ENCODE measurements at places on chromosomes 4 and X.

- peak; percentile 63 for DNase-seq
These were observed 276.8 kb downstream of the ZNF674 start for GRCh38 chrX:46268412-46268811.

DNA sequence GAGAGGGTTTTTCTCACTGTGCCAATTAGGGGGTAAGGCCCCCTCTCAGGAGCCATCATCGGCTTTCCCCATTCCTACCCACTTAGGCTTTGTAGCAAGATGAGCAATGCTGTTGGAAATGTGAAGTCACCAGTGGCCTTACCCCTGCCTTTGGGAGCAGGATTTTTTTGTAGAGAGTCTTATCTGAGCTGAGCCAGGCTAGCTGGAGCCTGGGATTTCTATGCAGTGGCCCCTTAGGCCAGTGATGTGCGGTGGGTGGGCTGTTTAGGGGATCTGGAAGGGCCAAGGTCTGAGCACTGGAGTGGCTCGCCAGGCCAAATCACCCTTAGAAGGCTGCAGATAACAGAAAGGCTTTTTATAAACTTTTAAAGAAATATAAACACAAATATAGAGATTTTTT is 4.2 kb downstream of the CXorf65 start:
- DNase-seq, result no peak

GRCh38 chr4:148998719-148999118 is 556.5 kb upstream of the NR3C2 start:
- no peak for DNase-seq

GRCh38 chrX:76159453-76159852 is 13.4 kb upstream of the PBDC1 start:
- no peak for DNase-seq

GRCh38 chrX:39814391-39814790 is 283.4 kb downstream of the BCOR start:
- peak; percentile 36 for DNase-seq

DNA sequence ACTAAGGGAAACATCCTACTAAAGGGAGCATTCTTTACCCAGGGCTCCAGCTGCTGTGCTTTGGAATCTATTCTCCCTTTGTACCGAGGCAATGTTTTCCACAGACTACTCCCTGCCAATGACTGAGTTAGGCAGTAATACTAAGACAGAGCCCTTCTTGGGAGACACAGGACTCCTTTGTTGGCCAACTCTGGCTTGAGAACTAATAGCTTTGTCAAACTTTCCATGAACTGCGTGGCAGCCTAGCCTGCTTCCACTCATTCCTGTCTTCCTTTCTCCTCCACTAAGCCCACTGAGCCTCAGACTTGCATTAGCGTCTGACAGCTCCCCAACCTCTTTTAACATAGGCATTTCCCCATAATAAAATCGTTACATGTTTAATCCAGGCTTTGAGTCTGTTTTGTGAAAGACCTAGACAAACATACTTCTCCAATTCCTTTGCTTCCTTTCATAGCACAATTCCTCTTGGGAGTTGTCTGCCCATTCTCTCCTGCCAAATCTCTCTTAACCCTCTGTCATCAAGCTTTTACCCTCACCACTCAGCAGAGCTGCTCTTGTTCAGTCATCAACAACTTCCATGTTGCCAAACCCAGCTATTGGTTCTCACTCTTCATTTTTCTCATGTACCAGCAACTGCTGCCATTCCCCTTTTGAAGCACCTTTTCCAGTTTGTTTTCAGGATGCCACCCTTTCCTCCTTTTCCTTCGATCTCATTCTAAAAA is 300.3 kb upstream of the IGFBP7 start:
- DNase-seq, result no peak

DNA sequence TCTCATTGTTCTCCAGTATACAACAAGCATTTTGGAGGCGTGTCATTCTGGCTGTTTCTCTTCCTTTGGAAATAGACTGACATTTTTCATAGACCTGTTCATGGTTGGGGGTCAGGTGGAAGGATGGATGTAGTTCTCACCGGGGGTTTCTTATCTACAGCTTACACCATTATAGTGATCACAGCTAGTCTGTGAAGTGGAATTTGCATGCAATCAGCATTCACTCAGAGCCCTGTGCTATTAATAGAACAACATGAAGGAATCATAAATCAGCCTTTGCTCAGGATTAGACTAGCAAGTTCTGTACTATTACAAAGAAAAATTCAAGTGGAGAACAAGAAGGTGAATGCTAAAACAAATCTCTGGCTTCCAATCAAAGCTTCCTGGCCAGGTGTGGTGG is 132.6 kb upstream of the PUDP start:
- DNase-seq, result no peak

- peak; percentile 57 for DNase-seq
These were observed 6.2 kb downstream of the NR0B1 start for GRCh38 chrX:30302956-30303355.

DNA sequence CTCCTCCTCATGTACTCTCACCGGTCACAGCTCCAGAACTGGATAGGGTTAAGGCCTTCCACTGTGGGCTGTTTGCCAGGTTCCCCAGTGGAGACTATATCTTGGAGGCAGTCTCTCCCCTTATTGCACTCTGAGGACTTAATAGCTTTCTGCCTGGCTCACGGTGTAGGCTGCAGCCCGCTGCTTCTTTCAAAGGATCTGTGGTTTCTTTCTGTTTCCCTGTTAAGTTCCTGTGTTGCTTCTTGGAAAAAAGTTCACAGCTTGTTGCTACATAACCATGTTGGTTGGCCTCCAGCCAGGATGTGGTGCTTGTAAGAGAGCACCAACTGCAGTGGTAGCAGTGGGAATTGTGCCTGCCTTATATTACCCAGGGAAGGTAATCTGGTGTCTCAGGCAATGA is 24.9 kb upstream of the ZDHHC15 start:
- peak; percentile 79 for DNase-seq

DNA sequence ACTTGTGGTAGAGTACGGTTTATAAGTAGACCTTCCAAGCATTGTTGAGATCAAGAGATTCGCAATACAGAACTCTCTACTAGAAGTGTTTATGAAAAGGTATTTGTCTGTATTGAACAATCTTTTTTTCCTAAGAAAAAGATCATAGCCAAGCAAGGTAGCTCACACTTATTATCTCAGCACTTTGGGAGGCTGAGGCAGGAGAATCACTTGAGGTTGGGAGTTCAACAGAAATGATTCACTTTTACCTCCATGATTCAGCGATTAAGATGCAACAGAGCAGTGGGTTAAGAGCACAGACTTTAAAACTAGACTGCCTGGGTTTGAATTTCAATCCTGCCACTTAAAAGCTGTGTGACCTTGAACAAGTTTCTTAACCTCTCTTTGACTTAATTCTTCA is 74.3 kb downstream of the TMEM156 start:
- DNase-seq, result no peak

DNA sequence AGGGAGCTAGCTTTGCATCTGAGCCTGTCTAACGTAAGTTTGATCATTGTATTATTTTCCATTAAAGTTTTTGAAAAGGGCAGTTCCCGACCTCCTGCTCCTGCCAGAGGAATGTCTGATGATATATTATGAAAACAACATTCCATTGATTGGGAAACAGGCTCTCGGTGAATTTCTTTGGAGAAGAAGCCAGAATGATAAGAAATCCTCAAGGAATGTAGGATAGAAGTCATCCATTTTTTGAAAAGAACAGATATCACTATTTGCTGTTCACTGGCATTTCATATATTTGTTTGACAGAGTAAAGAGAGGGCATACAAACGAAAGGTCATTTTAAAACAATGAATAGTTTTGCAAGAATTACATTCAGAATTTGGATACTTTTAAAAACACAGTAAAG is 781.0 kb upstream of the HTR2C start:
- no peak for DNase-seq

DNA sequence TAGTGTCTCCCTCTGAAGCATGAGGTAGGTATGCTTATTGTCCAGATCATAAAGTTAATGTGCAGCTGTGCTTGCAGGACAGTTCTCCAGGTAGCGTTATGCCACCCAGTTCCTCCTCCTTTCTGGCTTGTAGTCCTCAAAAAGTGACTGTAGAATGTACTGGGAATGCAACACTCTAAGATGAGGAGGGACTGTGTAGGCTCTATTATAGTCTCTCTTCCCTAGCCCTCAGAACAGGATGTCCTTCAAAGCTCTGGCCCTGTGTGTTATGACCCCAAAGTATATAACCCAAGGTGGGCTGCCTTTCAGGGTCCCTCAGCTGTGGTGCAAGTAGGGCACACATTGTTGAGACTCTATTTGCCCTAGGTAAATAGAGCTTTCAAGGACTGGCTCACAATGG is 20.8 kb upstream of the MANBA start:
- no peak for DNase-seq

GRCh38 chrX:12681047-12681446 is 110.2 kb upstream of the PRPS2 start:
- no peak for DNase-seq

- no peak for DNase-seq
These were observed 1192.1 kb upstream of the PRKX start for GRCh38 chrX:4905576-4905975.
